Right lung (tissue), 10 donors: ENCODE measurements at places on chromosomes 6 and 20. TPM values are rescaled to one million over a fixed set of nuclear protein-coding genes. Genes with fewer than 3 reads are reported as not detected.

Gene TSHZ2
- 15.1 TPM for polyA plus RNA-seq

Gene EPPIN
- 0.18 TPM for polyA plus RNA-seq

Gene VSTM2L
- 6.6 TPM for polyA plus RNA-seq

Gene TCF21
- polyA plus RNA-seq, result 122 TPM

Gene ULBP1
- 3.9 TPM for polyA plus RNA-seq

Gene TNFRSF21
- 21.8 TPM for polyA plus RNA-seq

Gene SLC24A3
- 7.0 TPM for polyA plus RNA-seq

GRCh38 chr20:46423342-46423741, 16.9 kb upstream of the ELMO2 start:
- no peak for DNase-seq

DNA sequence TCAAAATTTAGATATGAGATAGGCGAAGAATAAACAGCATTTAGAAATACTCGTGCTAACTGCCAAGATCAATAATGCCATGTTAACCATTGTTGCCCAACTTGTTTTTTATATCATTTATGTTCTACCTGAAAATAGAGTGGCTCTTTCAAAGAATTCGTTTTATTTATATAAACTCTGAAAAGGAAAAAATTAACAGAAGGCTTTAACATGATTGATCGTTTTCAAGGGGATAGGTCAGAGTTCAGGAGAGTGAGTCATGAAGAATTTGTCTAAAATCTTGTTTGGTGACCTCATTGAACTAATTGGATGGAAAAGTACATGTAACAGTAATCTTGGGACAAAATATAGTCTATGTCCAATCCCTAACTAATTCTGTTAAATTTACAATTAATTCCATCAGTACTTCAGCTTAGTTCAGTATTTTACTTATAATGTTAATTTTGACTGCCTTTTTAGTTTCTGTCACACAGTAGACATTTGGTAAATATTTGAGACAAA, 11.1 kb upstream of the ELOVL2 start:
- no peak for DNase-seq

DNA sequence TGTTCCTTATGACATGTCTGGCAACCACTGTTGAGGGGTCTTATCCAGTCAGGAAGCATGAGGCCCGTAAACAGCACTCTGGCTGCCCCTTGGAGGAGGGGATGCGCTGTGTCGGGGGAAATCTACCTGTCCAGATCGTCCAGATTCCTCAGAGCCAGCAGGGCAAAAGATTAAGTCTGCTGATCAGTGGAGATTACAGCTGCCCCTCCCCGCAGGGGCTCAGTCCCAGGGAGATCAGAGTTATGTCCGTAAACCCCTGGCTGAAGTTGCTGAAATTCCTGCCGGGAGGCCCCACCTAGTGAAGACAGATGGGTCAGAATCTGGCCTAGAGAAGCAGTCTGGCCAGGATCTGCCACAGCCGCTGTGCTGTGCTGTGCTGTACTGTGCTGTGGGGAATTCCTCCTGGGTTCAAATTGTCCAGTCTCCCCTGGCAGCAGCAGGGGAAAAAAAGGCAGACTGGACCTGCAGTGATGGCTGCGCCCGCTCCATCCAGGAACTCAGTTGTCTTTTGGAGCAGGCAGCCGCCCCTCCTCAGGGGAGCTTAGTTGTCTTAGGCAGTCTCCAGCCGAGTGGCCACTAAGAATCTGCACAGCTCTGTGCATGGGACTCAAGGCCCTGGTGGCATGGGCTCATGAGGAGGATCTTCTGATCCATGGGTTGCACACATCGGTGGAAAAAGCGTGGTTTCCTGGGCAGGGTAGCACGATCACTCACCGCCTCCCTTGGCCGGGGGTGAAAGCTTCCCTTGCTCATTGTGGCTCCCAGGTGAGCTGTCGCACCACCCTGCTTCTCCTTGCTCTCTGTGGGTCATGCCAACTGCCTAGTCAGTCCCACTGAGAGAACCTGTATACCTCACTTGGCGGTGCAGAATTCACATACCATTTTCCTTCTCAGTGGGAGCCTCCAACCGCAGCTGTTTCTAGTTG, 1368.8 kb upstream of the ADGRB3 start:
- DNase-seq, result no peak
